Esophagus squamous epithelium (tissue), 5 donors: ENCODE measurements at places on chromosomes 16 and 17.

DNA sequence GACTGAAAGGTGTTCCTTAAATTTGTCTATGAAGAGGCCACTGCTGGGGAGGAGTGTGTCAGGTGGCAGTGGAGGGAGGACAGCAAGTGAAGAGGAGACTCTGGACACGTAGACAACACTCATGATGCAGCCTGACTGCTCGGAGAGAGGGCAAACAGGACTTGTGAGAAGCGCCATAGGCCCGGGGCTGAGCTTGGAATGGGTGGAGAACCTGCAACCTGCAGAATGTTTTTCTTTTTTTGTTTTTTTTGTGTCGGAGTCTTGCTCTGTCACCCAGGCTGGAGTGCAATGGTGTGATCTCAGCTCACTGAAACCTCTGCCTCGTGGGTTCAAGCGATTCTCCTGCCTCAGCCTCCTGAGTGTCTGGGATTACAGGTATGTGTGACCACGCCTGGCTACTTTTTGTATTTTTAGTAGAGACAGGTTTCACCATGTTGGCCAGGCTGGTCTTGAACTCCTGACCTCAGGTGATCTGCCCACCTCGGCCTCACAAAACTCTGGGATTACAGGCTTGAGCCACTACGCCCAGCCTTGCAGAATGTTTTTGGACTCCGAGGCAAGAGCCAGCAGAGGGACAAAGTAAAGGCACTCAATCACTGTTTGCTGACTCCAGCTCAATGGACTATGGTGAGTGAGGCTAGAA lies 18.9 kb upstream of the C17orf58 start:
- no peak for DNase-seq

DNA sequence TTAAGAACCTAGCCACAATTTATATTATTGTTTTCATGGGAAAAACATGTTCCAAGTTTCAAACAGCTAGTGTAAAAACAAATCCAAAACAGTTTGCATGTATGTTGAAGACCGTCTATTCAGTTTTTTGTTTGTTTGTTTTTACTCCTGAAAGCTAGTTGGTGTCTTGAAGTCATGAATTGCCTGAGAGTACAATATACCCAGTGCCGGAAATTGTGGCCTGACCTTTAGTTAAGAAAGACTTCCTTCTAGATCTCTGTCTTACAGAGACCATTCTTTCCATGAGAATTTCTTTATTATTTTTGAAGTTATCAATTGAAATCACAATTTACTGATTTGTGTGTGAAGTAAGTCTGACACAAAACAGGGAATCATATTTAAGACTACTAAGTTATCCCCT lies 474.8 kb downstream of the KCNJ2 start:
- DNase-seq = no peak

- no peak for DNase-seq
These were observed 315.6 kb downstream of the WWOX start for GRCh38 chr16:78415013-78415412.

DNA sequence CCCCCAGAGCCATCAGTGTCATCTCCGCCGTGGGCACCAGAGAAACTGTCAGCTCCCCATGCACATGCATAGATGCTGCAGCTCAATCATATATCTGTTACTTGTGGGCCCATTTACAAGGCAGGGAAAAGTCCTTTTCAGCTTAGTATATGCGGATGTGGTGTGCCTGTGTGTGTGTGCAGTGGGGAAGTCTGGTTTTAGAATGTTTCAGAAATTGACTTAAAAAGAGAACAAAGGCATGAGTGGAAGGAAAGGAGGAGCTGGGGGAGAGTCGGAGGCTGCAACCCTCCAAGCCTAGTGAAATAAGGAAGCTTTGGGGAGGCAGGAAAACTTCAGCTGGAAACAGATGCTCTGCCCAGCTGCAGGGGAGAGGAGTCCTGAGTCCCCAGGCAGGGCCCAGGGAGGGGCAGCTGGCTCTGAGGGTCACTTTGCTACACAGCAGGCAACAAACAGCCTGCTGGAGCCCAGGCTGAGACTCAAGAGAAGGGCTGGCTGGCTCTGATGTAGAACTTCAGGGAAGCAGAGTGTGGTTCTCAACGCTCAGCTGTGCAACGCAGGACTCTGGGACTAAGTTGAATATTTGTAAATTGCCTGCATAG lies 11.1 kb upstream of the CD300LD start:
- no peak for DNase-seq

GRCh38 chr16:62288990-62289629 lies 252.9 kb upstream of the CDH8 start:
- no peak for DNase-seq

- no peak for DNase-seq
These were observed 134.4 kb downstream of the ZFHX3 start for GRCh38 chr16:72913551-72913950.

DNA sequence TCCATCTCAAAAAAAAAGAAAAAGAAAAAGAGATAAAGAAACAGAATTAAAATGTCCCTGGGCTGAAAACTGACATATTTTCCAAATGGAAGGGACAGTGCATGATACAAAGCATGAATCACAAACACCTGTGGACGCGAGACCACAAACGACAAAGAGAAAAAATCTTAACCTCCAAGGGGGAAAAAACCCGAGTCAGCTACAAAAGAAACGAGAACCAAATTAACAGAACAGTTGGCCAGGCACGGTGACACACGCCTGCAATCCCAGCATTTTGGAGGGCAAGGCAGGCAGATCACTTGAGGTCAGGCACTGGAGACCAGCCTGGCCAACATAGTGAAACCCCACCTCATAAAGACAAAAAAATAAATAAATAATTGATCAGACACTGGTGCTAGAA lies 1.9 kb downstream of the TRAP1 start:
- DNase-seq = no peak

DNA sequence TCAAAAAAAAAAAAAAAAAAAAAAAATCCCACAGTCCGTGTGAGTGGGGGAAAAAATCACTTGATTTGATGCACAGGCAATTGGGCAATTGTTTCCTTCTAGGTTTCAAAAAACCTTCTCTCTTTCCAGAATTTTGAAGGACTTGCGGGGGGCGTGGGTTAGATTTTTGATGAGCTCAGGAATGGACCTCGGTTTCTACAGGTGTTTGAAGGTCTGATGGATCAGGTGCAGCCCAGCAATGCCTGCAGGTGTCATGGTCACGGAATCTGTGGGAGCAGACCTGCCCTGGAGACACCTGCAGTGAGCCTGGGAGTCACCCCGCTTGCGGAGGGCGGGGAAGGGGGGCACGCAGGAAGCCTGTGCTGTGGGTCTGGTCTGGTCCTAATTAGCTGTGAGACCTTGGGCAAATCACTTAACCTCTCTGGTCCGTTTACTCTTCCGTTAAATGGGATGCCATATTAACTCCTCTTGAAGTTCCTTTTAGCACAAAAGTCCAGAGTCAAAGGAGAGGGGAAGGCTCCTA lies 174.2 kb downstream of the IRF8 start:
- DNase-seq = no peak

DNA sequence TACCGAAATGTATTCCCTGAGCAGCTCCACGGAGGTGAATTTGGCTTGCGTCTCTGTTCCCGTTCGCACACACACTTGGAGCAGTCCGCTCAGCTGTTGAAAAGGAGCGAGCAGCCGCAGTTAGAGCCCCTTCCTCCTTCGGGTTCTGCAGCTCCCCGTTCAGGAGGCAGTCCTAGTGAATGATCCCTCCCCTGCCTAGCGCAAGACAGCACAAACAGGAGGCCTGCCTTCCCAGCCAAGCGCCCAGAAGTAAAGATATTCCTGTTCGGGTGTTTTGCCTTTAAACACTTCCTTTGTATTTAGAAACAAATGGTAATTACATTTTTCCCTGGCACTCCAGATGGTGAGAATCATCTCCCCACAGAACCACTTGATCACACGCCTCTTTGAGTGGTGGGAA lies 64.7 kb downstream of the ABCC12 start:
- DNase-seq = no peak

DNA sequence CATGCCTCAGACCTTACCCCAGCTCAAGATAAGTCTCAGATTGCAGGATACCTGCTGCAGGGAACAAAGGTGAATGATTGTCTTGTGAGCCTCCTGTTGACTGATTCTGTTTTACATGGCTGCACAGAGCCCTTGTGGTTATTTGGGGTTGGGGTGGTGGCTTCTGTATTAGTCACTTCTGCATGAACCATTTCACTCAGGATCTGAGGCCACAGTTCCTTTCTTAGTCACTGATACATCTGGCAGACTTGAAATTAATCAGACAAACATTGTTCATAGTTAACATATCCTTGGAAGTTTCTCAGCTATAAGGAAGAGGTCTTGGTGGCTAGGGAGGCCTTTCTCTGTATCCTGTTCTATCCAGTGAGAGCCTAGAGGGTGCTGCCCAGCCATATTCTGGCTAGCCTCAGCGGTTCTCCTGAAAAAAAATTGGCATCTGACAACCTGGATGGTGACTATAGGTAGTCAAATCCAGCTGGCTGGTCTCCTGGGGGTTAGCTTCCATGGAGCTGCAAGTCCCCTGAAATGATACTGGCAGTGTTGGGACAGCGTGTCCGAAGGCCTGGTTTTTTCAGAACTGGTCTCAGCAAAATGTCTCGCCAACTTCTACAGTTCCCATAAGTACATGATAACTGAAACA lies 8.4 kb upstream of the PLK1 start:
- DNase-seq = no peak

GRCh38 chr16:74737521-74737920 lies 36.9 kb upstream of the MLKL start:
- DNase-seq = no peak

DNA sequence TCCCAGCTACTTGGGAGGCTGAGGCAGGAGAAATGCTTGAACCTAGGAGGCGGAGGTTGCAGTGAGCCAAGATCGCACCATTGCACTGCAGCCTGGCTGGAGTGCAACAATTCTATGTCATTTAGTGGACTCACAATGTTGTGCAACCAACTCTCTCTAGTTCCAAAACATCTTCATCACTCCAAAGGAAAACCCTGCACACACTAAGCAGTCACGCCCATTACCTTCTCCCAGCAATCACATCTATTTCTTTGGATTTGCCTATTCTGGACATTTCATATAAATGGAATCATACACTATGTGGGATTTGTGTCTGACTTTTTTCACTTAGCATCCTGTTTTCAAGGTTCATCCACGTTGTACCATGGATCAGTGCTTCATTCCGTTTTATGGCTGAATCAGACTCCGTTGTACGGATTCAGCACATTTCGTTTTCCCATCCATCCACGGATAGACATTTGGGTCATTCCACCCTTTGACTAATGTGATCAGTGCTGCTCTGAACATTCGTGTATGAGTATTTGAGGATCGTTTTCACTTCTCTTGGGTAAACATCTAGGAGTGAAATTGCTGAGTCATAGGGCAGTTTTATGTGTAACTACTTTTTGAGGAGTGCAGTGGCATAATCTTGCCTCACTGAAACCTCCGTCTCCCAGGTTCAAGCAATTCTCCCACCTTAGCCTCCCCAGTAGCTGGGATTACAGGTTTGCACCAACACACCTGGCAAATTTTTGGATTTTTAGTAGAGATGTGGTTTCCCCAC lies 45.4 kb upstream of the EMP2 start:
- DNase-seq = no peak

DNA sequence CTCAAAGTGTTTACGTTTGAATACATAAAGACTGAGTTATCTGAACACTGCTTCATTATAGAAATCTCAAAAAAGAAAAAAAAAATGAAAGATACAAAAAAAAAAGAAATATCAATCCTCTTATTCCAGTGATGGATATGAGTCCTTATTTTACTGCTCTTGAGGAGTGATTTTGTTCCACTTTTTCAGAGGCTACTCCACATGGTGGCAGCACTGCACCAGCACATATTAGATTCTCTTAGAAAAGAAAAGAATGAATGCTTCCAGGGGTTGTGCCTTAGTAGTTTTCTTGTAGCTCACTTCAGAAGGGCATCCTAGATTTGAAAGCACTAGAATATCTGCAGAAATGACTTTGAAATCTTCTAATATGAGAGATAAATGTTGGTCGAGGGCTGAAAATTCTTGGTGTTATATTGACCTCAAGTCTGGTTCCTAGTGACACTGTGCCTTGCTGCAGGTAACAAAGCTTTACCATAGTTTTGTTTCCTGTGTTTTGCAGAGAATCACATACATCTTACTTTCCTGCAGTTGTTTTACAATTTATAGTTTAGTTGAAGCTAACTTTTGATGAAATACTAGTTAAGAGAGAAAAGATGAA lies 25.9 kb downstream of the AP2B1 start:
- no peak for DNase-seq
